ENCODE measurements at places on chromosomes 13 and 19.

GRCh38 chr19:2610637-2611482 lies 91.6 kb downstream of the GNG7 start:
- DNase-seq = peak; percentile 66

GRCh38 chr13:84870190-84870589 lies 929.0 kb downstream of the SLITRK6 start:
- DNase-seq = no peak

DNA sequence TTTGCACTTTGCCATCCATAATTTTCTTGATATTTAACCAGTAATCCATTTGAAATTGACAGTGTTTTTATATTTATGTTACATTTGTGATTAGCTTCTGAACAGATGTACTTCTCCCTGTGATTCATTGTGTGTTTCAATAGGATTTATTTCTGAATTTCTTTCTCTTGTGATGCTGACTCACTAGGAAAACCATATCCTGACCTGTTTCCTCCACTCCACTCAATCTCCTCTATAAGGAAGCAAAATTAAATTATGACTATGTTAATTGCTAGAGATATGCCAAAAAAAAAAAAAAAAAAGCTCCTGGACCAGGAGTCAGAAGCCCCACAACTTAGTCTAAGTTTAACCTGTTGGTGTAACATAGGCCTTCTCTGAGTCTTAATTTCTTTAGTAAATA lies 614.6 kb upstream of the SPRY2 start:
- DNase-seq = no peak

GRCh38 chr19:19530423-19530804 lies 1.7 kb downstream of the YJEFN3 start:
- no peak for DNase-seq

GRCh38 chr19:42093505-42093904 lies 17.5 kb downstream of the ZNF574 start:
- no peak for DNase-seq

GRCh38 chr13:31904941-31905824 lies 126.4 kb upstream of the FRY start:
- no peak for DNase-seq

- DNase-seq = no peak
Measured at GRCh38 chr19:19459073-19459472, 53.6 kb downstream of the GATAD2A start.

- no peak for DNase-seq
Measured at GRCh38 chr13:113427562-113428468, 25.5 kb downstream of the ADPRHL1 start.

DNA sequence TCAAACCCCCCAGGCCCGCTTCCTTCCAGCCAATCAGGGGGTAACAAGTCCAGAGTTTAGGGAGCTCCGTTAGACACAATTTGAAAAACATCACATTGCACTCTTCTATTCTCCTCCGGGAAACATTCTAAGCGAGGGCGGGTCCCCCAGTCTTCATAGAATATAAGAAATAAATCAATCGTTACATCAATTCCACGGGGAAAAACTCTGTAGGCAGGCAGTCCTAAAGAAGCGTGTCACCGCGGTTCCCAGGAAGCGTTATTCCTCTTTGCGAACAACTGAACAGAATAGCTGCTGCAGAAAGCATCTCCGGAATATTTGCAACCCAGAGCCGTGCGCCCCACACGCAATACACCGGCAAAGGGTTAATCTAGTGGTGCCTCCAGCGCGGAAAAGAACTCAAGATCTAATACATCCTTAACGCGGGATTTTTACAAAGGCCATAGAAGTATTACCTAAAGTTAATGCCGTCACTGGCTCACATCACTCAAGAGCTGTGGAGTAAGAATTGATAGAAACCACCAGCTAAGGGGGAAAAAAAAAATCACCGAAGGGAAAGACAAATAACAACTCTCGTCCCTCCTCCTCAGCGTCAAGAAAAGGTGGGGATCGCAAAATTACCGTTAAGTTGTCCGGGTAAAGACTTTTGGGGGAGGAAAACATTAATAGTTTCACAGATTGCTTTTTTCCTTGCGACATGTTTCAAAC lies 65.1 kb downstream of the KCNRG start:
- DNase-seq = peak; percentile 72

DNA sequence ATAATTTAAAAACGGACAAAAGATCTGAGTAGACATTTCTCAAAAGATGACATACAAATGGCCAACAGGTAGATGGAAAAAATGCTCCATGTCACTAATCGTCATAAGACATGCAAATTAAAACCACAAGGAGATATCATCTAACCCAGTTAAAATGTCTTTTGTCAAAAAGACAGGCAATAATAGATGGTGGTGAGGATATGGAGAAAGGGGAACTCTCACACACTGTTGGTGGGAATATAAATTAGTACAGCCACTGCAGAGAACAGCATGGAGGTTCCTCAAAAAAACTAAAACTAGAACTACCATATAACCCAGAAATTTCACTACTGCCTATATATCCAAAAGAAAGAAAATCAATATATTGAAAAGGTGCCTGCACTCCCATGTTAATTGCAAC lies 37.9 kb downstream of the OR10H4 start:
- no peak for DNase-seq

DNA sequence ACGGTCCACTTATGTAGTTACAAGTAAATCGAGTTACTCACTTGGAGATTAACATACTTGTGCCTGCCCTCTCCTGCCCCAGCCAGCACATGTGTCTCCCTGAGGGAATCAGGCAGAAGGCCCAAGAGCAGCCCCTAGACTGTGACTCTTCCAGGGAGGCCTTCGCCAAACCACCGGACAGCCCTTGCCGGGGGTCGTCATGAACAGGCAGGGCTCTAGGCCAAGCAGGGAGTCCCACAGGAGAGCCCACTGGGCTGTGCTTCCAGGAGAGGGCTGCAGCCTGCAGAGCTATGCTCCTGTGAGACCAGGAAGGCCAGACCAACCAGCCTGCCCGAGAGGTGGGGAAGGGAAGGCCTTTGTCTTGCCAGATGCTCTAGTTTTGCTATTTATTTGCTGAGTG lies 283.3 kb downstream of the FOXO1 start:
- DNase-seq = no peak

GRCh38 chr13:94090773-94091480 lies 388.6 kb downstream of the DCT start:
- DNase-seq = no peak

DNA sequence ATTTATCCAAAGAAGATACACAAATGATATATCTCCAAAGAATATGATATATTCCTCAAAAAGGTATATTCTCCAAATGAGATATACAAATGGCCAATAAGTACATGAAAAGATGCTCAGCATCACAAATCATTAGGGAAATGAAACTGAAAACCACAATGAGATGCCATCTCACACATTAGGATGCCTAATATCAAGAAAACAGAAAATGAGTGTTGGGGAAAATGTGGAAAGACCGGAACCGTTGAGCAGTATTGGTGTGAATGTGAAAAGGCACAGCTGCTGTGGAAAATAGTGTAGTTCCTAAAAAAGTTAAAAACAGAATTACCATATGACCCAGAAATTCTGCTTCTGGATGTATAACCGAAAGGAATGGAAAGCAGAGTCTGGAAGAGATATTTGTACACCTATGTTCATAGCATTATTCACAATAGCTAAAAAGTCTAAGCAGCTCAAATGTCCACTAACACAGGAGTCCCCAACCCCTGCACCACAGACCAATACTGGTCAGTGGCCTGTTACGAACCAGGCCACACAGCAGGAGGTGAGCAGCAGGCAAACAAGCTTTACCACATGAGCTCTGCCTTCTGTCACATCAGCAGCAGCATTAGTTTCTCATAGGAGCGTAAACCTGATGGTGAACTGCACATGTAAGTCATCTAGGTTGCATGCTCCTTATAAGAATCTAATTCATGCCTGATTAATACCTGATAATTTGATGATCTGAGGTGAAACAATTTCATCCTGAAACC lies 291.9 kb downstream of the PCDH20 start:
- no peak for DNase-seq

All from Kasumi-1 (cell line).